ENCODE measurements at places on chromosomes 5 and 9.

- DNase-seq = no peak
Measured at GRCh38 chr5:125525356-125525755, 778.9 kb upstream of the ZNF608 start.

GRCh38 chr5:124454081-124454480 lies 292.4 kb downstream of the ZNF608 start:
- DNase-seq = no peak

DNA sequence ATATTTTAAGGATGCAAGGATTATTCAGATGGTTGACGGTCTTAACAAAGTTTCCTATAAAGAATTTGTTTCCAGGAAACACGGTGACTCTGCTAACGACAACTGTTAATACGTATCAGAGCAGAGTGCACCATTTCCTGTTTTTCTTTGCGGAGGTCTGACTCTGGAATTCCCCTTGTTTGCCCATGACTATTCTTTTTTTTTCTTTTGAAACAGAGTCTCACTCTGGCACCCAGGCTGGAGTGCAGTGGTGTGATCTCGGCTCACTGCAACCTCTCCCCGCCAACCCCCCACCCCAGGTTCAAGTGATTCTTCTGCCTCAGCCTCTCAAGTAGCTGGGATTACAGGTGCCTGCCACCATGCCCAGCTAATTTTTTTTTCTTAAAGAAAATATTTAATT lies 115.9 kb downstream of the CDC42SE2 start:
- no peak for DNase-seq

- DNase-seq = no peak
Measured at GRCh38 chr9:5628183-5628529, 751 bp upstream of the RIC1 start.

DNA sequence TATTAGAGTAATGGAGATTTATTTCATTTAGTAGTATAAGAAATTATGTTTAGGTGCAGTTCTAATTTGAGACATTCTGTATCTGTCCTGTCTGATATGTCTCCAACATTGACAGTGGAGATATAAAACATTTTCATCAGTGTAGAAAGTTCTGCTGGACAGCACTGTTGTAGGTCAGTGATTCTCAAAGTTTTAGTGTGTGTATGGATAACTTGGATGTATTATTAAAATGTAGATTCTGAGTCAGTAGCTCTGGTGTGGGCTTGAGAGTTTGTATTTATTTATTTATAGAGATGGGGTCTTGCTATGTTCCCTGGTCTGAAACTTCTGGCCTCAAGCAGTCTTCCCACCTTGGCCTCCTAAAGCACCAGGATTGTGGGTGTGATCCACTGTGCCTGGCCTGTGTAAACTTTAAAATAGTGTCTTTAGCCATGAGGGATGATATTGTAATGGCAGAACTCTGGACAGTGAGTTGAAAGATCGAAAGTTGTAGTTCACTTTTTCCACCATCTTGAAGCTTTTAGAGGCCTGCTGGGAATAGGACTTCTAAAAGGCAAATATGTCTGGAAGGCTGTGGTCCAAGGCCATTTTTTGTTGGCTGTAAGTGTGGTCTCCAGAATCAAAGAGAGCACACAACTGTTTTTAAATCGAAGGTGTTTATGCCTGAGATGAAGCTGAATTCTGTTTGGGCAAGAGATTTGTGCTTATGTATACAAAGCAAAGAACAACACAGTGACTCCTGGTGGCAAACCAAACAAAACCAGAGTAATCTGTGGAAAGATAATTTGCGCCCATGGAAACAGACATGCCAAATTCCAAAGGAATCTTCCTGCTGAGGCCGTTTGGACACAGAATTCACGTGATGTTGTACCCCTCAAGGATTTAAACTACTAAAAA lies 12.4 kb downstream of the UBAP1 start:
- no peak for DNase-seq

GRCh38 chr9:37372839-37373238 lies 49.7 kb upstream of the GRHPR start:
- no peak for DNase-seq

DNA sequence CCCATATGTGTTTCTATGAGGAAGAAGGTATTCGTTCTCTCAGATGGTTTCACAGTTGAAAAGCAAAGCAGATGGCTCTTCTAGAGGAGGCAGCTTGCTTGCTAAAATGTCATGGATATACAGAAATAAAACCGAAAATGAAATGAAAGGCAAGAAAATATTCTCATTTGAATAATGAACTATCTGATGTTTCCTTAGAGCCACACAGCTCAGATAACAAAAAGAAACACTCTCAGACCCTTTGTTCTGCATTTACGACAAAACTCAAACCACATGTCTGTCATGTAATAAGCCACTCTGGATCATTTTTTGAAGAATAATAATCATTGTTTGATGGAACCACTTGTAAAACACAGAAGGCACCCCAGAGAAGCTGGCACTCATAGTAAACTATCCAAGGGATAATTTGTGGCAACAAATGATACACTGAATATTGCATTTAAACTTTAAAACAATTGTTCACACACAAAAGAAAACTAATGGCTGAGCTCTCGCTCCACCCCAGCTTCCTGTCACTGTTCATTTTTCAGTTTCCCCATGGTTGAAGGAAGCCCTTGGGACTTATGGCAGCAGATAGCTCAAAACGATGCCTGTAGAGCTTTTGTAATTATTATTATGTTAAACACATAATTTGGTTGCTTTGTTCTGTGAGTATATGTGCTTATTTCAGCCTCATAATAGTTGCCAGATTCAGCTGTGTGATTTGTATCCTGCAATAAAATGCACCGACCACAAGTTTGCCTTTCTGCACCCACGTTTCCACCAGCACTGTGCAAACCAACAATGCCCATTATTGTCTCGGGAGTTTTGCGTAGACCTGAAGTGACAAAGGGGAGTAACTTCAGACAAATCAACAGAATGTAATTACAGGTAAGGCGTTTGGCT lies 256.0 kb downstream of the TMEM167A start:
- no peak for DNase-seq

DNA sequence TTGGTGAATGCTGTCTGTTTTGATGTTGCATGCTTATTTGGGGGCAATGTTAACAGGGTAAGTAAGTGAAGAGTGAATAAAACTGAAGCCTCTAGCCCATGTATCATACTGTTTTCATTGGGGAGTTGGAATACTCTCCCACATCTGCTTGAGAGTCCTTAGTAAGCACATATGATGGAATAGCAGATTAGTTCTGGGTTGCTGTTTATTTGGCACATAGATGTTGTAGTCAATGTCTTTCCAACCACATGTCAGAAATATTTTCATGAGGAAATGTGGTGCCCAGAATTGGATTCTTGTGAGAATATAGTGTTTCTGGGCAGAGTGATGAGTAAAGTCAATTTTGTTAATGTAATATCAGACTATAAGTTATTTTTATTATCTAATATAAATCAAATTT lies 611.7 kb upstream of the FTMT start:
- no peak for DNase-seq

DNA sequence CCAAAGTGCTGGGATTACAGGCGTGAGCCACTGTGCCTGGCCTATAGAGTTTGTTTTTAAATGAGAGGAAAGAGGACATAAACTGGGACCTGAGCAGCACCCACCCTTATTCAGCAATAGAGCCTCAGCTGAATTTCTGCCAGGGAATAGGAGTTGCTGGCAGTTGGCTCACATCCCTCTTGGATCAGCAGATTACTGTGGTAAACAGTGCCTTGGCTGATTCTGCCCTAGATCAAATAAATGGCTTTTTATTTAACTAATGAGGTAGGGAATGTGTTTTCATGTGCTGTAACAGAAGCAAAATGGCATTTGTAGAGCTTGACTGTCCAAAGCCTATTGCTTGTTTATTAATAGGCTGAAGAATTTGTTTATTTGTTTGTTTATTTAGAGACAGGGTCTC lies 2.1 kb downstream of the ARHGEF37 start:
- no peak for DNase-seq

GRCh38 chr5:25362799-25363198 lies 718.0 kb upstream of the CDH10 start:
- no peak for DNase-seq

DNA sequence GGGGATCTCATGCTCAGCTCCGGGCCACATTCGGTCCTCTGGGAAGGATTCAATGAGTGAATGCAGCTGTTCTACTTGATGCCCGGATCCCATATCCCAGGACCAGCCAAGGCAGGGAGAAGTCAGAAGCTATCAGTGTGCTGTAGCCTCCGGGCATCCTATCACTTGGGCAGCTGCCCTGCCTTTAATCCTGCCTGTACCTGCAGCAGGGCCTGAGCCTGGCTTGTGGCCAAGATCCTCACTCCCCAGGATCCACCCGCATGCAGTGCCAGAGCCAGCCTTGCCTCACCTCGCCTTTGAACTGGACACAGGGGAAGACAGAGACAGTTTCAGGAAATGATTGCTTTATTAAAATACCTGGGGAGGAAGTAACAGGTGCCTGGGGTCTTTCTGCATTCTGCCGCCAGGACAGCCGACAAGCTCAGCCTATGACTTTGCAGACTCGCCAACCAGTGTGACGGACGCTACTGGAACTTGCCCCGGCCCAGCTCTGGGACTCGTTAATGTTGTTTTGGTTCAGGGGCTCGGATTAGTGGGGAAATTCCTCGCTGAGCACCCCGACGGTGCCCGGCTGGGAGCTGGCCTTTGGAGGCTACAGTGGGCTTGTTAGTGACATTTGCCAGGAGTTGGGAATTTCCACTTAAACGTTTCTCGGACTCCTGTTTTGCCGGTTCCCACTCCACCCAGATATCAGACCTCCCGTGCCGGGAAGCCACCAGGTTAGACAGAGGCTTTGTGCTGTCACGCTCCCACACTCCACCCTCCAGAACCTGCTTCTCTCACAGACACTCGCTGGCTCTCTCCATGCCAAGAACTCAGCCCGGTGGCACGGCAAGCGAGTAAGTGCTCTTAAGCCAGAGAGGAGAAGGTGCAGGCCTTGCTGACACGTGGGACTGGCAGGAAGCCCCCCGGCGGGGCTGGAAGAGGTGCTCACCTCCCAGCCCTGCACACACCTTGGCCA lies 721 bp downstream of the PTGES start:
- no peak for DNase-seq

GRCh38 chr9:102362470-102363132 lies 624.2 kb upstream of the GRIN3A start:
- DNase-seq = no peak

GRCh38 chr9:11023201-11023600 lies 410.4 kb upstream of the PTPRD start:
- no peak for DNase-seq

Measured in cortex of kidney (tissue), 1 donor.